ENCODE measurements at places on chromosomes 12 and 14. TPM values are rescaled to one million over a fixed set of nuclear protein-coding genes. Genes with fewer than 3 reads are reported as not detected.

ASCL1 gene
- not detected for total RNA-seq

GRCh38 chr14:24438223-24439097 lies 4.1 kb downstream of the SDR39U1 start:
- no peak for DNase-seq

DNA sequence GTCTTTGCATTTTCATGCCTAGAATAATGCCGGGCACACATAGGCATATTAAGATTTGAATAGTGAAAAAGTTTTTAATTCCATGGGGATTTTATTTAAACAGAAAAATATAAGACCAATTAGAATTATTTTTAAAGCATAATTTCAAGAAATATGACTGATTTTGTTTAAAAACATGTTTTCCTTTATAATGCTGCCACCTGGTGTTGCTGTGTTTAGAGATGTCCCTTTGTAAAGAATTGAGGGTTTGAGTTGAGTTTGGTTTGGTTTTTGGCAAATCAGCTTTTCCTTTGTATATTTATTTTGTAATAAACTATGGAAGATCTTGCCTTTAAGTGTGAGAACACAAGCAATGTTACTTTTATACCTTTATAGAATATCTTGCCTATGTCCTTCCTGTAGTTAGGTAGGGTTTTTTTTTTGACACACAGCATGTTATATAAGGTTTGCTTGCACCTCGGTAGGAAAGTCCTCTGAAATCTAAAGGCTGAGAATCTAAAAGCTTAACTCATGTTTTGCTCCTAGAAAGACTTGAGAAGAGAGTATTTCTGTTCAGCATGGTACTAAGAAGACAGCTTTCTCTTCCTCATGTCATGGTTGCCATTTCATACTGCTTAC lies 31.4 kb upstream of the SNAPC1 start:
- no peak for DNase-seq

HCAR1 gene
- total RNA-seq: not detected

DNA sequence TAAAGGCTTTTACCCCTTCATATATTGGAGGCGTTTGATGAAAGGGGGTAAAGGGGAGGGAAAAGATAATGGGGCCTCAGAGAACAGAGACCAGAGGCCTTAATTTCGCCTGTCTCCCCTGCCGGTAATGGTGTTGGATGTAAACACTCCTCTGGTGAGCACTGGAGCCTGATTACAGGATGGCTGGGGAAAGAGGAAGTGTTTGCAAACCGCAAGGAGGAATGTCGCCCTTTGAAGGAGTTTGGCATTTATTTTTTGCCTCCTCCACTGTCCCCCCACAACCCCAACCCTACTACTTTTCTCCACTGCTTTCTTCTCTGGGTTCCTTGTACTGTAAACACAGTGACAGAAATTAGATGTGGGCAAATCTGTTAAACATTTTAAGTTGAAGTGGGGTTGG lies 211.9 kb upstream of the TBX3 start:
- no peak for DNase-seq

TSPAN19 gene
- total RNA-seq: not detected

PCK2 gene
- 30.4 TPM for total RNA-seq

SMIM41 gene
- not detected for total RNA-seq

GRCh38 chr14:92513966-92514843 lies 624 bp downstream of the RIN3 start:
- DNase-seq: no peak

- DNase-seq: no peak
Measured at GRCh38 chr12:62738616-62739015, 196.3 kb downstream of the PPM1H start.

GRCh38 chr12:112559784-112560183 lies 141.0 kb downstream of the PTPN11 start:
- DNase-seq: no peak

DNA sequence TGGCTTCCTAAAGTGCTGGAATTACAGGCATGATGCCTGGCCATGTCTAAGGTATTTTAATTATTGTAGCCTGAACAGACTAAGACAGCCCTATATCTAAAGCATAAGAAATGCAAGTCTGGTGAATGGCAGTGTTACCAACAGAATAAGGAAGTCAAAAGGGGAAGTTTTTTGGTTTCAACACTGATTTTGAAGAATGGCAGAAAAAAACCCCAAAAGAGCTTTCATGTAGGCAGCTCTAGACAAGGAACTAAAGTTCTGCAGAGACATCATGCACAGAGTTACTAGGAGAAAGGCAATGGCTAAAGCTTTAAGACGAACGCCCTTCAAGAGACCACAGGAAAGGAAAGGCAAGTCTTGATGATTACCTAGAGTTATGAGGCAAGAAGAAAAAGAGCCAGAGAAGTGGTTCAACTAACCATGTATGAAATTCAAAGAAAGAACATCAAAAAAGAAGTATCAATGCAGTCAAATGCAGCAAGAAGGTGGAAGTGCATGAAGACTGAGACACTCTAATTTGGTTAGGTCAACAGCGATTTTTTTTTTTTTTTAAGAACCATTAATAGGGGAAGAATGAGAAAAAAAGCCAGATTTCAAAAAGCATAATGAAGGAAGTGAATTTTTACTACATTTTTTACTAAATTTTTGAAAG lies 50.8 kb downstream of the RPS6KA5 start:
- DNase-seq: no peak

DNA sequence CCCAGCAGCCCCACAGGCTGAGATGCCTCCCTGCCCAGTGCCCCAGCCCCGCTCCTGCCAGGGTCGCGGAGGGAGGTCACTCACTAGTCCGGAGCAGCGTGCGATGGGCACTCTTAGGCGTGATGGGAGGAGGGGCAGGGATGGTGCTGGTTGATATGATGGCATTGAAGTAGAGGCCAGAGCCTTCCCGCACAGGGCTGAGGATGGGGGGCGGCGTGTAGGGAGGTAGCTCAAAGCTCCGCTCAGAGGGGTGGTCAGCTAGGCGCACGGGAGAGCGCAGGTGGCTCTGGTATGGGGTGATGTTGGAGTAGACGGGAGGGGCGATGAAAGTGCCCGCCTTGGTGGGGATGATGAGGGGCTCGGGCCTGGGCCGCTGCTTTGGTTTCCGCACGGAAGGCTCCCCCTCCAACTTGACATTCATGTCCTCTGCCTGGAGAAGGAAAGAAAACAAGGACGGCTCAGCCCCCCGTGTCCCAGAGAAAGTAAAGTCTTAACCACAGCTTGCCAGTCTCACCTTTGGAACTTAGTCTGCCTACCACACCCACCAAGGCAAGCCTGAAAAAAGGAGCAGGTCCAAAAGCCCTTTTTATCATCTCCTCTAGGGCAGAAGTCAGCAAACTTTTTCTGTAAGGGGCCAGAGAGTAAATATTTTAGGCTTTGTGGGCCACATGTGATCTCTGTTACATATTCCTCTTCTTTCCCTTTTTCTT lies 15.5 kb upstream of the PNMA1 start:
- DNase-seq: no peak

Measured in natural killer cell treated with Interleukin-12 subunit alpha and Interleukin-12 subunit beta and Interleukin-15 and Interleukin-18, amount 100 ng/mL, for 72 hours (primary cell).